ENCODE measurements at places on chromosomes 4 and X.

- DNase-seq: no peak
Measured at GRCh38 chr4:128513664-128514484, 226.3 kb upstream of the PGRMC2 start.

GRCh38 chr4:58456727-58457384, 1346.7 kb upstream of the IGFBP7 start:
- DNase-seq: no peak

GRCh38 chr4:176189891-176190795, 5.2 kb downstream of the SPATA4 start:
- no peak for DNase-seq

DNA sequence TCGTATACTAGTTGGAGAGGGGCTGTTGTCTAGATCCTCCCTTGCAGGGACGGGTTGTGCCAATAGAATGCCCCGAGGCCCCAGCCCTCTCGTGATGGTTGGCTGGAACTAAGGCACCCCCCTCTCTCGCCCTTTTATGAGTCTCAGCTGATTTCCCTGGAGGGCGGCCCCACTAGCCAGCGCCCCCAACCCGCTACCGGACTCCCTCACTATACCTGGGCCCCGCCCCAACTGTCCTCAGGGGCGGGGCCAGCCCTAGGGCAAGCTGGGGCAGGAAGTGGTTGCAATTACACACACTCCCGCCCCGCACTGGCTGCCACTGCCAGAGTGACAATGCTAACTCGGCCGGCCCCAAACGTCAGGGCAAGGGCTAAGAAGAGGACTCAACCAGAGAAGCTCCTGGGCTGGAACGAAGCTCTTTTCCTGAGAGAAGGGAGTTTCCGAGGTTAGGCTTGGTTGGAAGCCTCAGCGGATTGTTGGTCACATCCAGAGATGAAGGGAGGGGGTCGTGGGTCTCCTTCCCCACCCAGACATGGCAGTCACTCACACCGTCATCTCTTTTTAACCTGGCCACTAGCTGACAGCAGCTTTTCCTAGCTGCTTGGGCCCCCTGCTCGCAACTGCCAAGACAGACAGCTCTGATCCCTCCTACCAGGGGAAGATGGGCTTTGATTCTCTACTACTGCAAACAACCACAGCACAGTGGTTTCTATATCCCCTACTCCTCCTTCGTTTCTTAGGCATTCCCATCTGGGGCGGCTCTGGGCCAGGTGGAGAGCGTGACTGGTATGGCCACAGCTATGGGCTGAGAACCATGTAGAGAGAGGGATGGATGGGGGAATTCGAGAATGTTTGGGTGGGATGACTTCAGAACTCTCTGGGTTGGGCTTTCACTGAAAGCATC, 21.0 kb upstream of the BCORL1 start:
- DNase-seq: no peak

DNA sequence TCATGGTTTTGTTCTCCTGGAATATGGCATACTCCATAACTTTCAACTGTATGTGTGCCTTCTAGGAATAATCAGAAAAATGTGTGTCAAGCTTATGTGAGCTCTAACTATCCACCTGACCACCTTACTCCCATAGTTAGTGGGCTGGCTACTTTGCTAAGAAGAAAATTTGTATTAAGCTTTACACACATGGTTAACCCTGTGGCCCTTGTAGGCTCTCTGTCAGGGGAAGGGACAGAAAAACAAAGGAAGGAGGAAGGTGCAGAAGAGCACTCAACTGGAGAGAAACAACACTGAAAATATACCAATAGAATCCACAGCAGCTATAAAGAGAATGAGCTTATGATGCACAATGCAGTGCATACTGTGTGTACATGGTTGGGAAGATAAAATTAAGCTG, 84.6 kb downstream of the PPP3CA start:
- no peak for DNase-seq

DNA sequence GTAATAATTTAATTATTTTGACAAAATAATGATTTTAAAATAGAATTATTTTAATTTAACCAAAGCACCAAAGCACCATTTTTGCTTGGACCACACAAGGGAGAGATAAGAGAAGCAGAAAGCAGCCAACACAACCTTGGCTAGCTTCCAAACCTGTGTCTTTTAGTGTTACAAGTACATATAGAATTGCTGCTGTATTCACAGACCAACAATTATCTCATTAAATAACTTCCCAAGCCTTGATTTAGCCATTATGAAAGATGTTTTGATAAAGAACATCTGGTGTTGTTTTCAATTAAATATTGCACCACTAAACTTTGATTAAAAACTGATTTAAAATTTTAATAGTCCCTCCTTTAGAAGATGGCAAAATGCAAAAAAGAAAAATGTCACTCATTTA, 14.0 kb upstream of the IGFBP7 start:
- DNase-seq: no peak

Data from fibroblast of mammary gland (primary cell).